ENCODE measurements at places on chromosomes 7 and 10.

DNA sequence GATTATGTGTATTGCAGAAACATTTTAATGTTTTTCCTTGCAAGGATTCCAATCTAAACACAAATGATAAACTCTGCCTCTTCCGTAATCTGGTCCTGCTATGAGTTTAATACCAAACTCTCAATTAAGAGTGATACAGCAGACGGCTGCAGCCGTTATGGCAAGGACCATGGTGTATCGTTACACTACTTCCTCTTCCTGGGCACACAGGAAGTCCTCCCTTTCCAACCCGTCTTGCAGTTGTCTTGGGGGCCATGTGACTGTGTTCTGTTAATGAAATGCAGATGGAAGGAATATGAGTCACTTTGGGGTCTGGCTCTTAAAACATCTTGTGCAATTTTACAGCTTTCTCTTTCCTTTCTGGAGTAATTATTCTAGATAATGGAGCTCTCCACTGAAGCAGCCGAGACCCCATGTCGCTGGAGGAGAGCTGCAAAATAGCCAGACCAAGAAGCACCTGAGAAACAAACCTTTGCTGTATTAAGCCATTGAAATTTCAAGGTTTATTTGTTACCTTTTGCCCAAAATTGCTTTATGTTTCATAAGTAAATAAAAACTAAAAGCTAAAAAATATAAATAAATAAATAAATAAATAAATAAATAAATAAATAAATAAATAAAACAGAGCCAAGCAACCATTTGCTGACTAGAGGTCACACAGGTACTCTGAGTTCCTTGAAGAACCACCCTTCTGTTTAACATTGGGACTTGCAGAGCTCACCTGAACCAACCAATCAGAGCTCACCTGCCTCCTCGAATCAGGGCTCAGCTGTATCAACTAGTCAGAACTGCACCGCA, 74.7 kb downstream of the FRMPD2 start:
- no peak for DNase-seq

DNA sequence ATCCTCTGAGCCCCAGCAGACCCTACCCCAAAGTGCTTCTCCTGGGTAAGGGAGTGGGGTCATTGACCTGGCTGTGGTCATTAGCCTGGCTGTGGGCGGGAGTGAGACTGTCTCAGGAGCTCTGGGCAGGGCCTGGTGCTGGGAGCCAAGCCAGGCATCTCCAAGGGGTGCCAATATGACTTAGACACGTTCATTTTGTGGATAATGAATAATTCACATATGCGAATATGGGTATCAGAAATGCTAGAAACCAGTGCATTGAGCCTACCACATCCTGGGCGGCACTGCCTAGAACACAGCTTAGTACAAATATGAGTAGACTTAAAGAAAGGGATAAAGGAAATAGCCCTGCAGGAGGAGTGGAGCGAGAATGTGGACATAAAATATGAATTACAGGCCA, 14.4 kb upstream of the SRRM3 start:
- no peak for DNase-seq

- DNase-seq = no peak
These were observed 10.3 kb upstream of the RASSF4 start for GRCh38 chr10:44949127-44949802.

- DNase-seq = peak; percentile 17
These were observed 65.4 kb downstream of the TACC2 start for GRCh38 chr10:122054048-122055025.

DNA sequence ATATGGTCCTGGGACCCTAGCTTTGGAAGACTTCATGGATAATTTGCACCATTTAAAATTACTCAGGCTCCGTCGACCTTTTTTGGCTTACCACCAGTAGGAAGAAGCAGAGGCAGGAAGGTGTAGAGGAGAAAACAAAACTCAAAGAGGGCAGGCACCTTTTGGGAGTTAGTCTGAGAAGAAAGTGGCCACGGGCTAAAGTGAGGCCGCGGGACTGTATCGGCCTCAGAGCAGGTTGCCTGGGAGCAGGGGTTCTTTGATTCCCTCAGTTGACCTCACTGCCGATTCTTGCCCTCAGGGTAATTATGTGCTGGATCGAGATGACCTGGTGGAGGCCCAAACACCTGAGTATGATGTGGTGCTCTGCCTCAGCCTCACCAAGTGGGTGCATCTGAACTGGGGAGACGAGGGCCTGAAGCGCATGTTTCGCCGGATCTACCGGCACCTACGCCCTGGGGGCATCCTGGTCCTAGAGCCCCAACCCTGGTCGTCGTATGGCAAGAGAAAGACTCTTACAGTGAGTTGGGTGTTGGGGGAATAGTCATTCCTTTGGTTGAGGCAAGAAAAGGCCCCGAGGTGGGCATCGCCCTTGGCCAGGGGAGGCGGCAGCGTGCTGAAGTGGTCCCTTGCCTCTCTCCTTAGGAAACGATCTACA, 3.1 kb downstream of the MEPCE start:
- DNase-seq = no peak

GRCh38 chr10:18860631-18861240, 187.9 kb upstream of the MALRD1 start:
- no peak for DNase-seq

- DNase-seq = no peak
These were observed 16.9 kb upstream of the TRIM56 start for GRCh38 chr7:101068401-101068800.

DNA sequence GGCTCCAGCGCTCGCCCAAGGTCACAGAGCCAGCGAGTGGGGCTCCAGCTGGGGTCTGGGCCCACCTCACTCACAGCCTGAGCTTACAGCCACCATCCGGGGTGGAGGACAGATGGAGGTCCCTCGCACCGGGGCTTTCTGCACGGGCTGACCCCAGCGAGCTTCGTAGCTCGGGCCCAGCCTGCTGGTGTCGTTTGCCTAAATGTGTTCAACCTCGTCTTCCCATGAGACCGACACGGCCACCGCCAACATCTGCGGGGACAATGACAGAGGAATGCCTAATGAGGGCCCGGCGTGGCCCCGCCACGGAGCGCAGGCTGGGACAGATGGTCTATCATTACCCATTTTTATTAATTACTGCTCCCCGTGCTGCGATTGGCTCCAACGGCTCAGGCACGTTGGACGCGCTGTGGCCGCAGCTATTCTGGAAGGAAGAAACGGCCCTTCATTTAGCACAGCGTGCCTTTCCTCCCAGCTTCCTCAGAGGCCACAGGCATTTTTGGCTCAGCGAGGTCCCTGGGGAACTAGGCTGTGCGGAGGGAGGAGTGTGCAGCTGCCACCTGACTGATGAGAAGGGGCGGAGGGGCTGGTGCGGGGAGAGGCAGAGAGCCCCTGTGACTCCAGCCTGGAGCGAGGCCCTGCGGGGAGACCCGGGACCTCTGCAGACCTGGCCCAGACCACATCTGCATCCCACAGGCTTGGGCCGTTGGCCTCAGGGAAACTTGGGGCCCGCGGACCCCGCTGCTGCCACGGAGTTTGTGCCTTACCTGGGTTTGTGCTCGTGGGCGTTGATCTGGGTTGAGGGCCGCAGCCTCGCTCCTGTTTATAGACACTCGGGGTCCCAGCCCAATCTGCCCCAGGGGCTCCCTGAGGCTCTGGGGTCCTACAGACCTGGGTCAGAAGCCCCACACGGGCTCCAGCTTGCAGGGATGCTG, 22.9 kb upstream of the ELFN1 start:
- DNase-seq = no peak

DNA sequence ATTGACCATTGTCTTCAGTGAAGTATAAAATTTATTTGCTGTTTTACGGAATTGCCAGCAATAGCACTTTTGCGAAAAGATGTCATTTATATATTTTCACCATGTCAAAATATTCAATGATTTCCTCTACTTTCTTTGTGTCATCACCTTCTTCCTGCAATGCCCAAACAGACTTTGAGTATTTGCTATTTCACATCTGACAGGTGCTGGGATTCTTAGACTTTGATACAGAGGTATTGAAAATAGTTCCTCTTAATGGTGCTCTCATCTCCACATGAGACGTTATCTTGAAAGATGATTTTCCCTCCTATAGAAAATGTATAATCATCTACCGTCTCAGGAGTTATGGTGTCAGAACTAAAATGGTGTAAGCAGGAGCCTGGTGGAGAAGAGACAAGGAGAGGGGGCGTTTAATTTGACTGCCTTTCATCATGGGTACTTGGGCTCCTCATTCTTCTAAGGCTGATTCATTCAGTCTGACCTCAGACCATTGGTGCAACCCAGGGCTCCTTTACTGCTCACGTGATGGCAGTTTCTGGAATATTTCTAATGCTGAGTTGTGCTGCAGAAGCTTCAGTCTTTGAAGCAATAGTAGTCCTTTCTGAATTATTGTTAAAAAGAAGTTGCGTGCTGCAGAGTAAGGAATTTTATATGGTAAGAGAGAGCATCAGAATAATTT, 404.6 kb downstream of the PHTF2 start:
- no peak for DNase-seq

GRCh38 chr7:69657331-69657730, 59.1 kb downstream of the AUTS2 start:
- DNase-seq = no peak

DNA sequence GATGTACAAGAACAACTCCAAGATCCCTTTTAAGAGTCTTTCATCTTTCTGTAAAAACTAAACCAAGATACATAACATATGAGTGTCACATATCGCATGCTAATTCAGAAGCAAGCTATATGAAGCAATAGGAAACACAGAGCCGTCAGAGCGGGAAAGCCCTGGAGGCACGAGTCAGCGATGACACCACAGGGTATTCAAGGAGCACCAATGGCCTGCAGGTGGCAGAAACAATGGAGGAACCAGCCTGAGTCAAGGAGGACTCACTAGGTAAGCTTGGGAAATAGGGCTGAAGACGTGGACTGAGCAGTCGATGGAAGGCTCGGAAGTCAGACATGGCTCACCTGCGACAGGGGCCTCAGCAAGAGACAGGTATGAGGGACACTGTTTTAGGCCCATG, 214.4 kb downstream of the FAM107B start:
- peak; percentile 66 for DNase-seq

DNA sequence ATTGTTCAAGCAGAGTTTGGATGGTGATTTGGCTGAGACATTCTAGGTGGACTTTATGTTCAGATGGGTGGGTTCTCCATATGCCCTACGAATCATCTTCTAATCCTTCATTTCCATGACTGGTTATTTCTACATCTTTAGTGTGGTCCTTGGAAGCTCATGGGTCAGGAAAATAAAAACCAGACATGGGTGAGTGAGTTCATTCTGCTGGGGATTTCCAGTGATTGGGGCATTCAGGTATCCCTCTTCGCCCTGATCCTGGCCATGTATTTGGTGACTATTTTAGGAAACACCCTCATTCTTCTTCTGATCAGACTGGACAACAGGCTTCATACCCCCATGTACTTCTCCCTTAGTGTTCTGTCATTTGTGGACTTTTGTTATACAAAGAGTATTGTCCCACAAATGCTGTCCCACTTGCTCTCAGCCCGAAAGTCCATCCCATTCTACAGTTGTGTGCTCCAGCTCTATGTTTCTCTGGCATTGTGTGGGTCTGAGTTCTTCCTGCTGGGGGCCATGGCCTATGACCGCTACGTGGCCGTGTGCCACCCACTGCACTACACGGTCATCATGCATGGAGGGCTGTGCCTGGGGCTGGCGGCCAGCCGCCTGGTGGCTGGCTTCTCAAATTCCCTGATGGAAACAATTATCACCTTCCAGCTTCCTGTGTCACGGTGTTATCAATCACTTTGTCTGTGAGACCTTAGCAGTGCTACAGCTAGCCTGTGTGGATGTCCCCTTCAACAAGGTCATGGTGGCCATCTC, 19.2 kb upstream of the OR6B1 start:
- DNase-seq = no peak

- DNase-seq = no peak
These were observed 369 bp upstream of the SCIN start for GRCh38 chr7:12570168-12570533.

DNA sequence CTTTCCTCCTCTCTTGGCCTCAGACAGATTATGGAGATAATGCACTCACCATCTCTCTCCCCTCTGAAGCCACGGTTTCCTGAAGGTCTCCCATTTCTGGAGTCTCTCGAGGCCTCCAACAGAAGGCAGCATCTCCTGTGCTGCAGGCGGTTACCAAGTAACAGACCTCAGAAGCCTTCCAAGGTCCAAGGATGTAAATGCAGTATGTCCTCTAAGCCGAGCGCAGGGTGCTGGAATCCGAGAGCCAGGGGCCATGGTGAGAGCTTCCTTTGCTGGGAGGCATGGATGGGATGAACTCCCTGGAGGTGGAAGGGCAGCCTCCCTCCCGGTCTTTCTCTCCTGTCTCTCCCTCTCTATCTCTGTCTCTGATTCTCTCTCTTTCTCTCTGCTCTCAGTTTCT, 79.8 kb downstream of the ADARB2 start:
- DNase-seq = no peak

- no peak for DNase-seq
These were observed 583.4 kb upstream of the CELF2 start for GRCh38 chr10:10434312-10434711.

GRCh38 chr7:32871624-32872371, 19.8 kb downstream of the KBTBD2 start:
- peak; percentile 45 for DNase-seq

- peak; percentile 92 for DNase-seq
These were observed 27.8 kb downstream of the DENND10 start for GRCh38 chr10:119131512-119132240.

- no peak for DNase-seq
These were observed 233.2 kb downstream of the KLF6 start for GRCh38 chr10:3551761-3552160.

DNA sequence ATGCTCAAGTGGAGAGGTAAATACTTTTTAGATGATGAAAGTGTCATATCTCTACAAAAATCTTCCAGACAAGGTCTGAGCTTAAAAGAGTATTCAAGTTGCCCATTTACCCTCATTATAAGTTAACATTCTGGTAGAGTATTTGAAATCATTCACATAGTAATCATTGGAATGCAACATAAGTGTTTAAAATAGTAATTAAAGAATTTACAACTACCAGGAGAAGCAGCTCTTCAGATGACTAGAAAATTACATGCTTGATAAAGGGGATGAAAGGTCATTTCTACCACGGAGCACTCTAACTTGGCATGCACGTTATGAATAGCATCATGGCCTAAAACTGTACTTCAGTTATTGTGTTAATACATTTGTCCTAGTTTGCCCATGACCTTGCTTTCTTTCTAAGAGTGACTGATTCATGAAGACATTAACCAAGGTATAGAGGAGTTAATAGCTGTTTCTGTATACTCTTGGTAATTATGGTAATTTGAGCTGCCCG, 120.0 kb downstream of the SEMA3E start:
- DNase-seq = no peak

GRCh38 chr10:76982671-76983070, 654.9 kb downstream of the KCNMA1 start:
- DNase-seq = no peak

DNA sequence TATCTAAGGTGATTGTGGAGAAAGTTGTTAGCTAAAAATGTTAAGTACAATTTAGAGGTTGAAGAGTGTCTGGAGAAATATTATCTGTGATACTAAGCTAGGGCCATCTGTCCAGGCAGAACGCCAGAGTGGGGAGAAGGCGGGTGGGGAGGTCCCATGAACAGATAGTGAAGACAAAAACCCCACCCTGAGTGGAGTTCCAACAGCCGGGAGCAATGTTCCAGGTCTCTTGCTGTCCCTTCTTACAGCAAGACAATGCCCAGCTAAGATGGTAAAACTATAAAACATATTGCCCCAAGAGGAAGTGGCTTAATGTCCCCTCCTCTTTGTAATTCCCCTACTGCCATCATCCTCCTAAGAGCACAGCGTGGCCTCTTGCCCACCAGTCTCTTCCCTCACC, 10.4 kb upstream of the IL15RA start:
- DNase-seq = no peak

GRCh38 chr10:120460776-120461175, 3.7 kb downstream of the PLPP4 start:
- no peak for DNase-seq
